Activated T-cell treated with anti-CD3 and anti-CD28 coated beads, Interleukin-2, amount 50 U/mL, for 72 hours (primary cell): ENCODE measurements at places on chromosomes 12 and 14. TPM values are rescaled to one million over a fixed set of nuclear protein-coding genes. Genes with fewer than 3 reads are reported as not detected.
A peak's percentile ranks its signal among the peaks of the same experiment; 100 is the strongest.

DNA sequence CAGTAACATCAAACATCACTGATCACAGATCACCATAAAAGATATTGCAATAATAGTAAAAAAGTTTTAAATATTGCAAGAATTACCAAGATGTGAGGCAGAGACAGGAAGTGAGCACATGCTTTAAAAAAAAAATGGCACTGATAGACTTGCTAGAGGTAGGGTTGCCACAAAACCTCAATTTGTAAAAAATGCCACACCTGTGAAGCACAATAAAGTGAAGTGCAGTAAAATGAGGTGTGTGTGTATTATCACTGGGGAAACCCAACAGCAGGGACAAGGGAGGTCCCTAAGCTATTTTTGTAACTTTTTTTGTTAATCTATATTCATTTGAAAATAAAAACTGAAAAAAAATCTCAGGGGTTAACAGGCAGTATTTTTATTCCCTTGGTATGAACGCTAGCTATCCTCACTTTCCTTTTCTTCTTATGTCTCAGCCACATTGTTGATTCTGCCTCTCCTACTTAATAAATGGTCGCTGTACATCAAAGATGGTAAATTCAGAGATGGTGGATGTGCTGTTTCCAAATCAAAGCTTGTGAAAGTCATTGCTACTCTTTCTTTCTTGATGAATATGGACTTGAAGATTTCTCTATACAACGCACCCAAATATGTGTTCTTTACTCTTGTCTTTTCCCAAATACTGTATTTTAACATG, 14.0 kb upstream of the KLRD1 start:
- H3K4me1 ChIP-seq: peaks cover 56% of the 10 kb centered on the region
- H3K36me3 ChIP-seq: peaks cover 2% of the 10 kb centered on the region
- H3K4me3 ChIP-seq: peak overlapping the region; percentile 46
- no peak for DNase-seq
- peak overlapping the region; percentile 42 for H3K27ac ChIP-seq

DNA sequence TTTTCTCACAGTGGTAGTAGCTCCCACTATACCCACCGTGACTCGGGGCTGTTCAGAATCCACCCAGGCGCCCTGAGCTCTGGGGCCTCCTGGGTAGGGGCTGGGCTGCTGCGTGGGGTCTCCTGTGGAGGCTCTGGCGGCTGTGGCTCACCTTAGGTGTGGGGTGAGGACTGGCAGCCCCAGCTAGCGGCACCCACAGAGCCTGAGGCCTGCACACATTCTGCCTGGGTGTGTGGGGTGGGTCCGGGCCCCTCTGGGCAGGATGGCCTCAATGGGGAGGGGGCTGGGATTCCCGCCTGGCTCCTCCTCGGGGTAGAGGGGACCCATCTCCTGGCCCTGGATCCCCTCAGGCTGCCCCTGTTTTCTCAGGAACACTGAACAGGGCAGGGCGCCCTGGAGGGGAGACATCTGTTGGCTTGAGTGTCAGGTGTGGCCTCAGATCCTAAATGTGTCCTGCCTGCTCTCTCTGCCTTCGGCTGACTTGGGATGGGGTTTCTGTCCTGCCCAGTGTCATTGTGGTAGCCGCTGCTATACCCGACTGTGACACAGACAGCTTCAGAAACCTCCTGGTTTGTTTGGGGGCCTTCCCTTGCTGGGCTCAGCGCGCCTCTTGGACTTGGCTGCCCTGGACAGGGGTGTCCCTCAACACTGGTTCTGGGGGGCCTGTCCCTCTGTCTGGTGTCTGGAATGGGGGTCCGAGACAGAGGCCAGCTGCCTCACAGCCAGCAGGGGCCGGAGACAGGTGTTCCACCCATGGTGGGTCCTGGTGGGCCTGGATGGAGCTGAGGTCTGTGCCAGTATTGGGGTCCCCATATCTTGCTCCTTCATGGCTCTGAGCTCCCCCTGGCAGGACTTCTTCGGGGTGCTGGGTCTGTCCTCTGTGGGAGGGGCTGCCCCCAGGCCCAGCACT, 354.9 kb downstream of the TMEM121 start:
- no peaks in the 10 kb centered on the region for H3K36me3 ChIP-seq
- H3K4me3 ChIP-seq: no peak overlapping the region
- peaks cover 24% of the 10 kb centered on the region for H3K27me3 ChIP-seq
- no peak for DNase-seq
- H3K4me1 ChIP-seq: no peaks in the 10 kb centered on the region

GRCh38 chr14:86057018-86057667, 527.2 kb downstream of the FLRT2 start:
- no peaks in the 10 kb centered on the region for H3K4me1 ChIP-seq
- no peak overlapping the region for H3K27ac ChIP-seq
- DNase-seq: peak; percentile 30
- no peaks in the 10 kb centered on the region for H3K36me3 ChIP-seq

DNA sequence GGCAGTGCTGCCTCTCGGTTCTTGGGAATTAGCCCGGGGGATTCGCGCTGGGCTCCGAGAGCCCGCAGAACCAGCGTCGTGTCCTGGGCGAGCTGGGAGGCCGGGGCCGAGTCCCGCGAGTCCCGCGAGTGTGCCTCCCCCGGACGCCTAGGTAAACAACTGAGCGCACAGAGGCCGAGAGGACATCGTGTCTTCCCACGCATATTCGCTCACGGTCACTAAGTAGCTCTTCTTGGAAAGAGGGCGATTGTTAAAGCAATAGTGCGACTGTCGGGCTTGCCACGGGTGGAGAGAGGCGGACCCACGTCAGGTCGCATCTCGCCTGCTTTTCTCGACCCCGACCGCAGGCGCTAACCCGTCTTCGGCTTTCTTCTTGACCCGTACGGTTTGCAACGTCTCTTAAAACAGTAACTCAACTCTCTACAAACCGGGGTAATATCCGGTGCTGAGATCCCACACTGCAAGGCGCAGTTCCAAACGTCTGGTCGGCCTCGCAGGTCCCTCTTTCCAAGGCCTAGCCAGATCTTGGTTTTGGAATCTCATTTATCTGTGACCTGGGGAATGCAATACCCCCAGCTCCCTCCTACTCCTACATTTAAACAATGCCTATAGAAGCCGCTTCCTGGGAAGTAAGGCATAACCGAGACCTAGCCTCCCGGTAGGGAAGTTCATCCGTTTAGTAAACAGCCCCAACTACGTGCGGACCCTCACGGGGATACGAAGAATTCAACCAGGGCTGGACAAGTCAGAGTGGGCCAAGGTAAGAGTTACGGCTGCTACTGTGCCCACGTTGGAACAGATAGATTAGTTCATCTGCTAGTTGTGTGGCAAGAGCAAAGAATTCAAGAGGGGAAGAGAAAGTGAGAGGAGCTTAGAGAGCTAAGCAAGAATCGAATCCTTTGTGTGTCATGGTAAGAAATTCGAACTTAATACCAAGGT, 736 bp upstream of the PHLDA1 start:
- H3K27me3 ChIP-seq: no peaks in the 10 kb centered on the region
- peak overlapping the region; percentile 89 for H3K27ac ChIP-seq
- H3K36me3 ChIP-seq: peaks cover 13% of the 10 kb centered on the region
- H3K4me1 ChIP-seq: peaks cover 47% of the 10 kb centered on the region
- H3K4me3 ChIP-seq: peak overlapping the region; percentile 85

DNA sequence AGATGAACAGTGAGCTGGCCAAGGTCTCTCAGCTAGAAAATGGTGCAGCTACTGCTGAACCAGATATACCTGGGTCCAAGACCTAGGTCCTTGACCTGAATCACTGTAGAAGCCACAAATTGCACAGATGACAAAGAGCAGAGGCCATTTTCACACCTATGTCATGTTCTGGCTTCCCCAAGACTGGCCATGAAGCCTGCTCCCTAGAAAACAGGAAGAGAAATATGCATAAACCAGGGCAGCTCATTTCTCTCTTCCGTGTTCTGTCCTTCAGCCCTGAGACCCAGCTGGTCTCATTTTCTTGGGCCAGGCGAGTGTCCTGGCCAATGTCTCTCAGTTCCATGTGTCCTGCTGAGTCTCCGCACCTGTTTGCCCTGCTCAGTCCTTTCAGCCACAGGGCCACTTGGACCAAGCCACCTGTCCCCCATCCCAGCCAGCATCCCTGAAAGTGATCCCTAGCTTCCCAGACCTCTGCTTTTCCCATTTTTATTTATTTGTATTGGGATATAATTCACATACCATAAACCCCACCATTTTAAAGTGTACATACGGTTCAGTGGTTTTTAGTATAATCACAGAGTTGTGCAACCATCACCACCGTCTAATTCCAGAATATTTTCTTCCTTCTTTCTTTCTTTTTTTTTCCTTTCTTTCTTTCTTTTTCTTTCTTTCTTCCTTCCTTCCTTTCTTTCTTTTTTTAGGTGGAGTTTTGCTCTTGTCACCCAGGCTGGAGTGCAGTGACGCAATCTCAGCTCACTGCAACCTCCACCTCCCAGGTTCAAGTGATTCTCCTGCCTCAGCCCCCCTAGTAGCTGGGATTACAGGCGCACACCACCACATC, 27.0 kb downstream of the P2RX7 start:
- H3K27ac ChIP-seq: peak overlapping the region; percentile 4
- no peaks in the 10 kb centered on the region for H3K27me3 ChIP-seq
- DNase-seq: no peak
- peaks cover 21% of the 10 kb centered on the region for H3K36me3 ChIP-seq

DNA sequence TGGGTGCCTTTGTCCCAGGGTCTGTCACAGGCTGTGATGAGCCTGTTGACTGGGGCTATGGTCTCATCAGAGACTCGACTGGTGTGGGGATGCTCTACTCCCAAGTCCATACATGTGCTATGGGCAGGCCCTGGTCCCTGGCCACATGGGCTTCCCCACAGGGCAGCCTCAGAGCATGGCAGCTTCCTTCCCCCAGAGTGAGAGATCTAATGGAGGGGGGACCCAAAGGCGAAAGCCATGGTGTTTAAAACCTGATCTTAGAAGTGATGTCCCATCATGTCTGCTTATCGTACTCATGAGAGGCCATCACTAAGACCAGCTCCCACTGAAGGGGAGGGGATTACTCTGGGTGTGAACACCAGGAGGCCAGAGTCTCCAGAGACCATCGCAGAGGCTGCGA, 279.0 kb upstream of the RTL1 start:
- DNase-seq: no peak
- peaks cover 4% of the 10 kb centered on the region for H3K27me3 ChIP-seq
- no peak overlapping the region for H3K27ac ChIP-seq
- H3K36me3 ChIP-seq: no peaks in the 10 kb centered on the region

The KCNH3 gene
- 1.7 TPM for total RNA-seq

The ZNF26 gene
- 22.9 TPM for total RNA-seq

The NOVA1 gene
- 0.44 TPM for total RNA-seq

The TCL1A gene
- total RNA-seq: 1.3 TPM

The CPNE6 gene
- total RNA-seq: 0.14 TPM
